ENCODE measurements at places on chromosomes 13 and 19.

GRCh38 chr19:54114340-54115108, 933 bp downstream of the TFPT start:
- DNase-seq: peak; percentile 83

DNA sequence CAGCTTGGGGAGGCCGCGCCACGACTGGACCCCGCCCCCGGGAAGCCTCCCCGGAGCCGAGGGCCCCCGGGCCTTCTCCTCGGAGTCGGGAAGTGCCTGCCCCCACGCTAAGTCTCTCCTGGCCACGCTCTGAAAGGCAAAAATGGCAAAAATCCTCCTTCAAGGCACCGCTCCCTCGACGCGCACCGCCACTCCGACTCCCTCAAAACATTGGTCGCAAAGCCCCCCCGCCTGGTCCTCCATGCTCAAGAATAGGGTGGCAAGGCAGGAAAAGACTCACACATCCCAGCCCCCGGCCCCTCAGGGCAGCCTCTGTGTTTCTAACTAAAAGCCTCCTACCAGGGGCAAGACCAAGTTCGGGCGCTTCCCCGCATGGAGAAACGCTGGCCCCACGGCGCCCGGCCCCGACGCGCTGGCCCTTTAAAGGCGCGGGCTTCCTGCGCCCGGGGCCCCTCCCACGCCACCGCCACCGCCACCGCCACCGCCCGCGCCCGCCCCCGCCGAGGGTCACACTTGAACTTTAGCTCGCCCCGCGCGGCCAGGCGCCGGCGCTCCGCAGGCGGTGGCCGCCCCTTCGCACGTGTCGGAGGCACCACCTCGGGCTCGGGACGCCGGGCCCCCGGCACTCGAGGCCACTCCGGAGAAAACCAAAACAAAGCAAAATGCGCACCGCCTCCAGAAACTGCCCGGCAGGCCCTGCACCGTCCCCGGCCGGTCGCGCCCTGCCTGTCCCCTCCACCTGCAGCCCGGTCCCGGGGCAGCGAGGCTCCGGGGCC, 1.9 kb downstream of the FOXO1 start:
- DNase-seq: peak; percentile 51

DNA sequence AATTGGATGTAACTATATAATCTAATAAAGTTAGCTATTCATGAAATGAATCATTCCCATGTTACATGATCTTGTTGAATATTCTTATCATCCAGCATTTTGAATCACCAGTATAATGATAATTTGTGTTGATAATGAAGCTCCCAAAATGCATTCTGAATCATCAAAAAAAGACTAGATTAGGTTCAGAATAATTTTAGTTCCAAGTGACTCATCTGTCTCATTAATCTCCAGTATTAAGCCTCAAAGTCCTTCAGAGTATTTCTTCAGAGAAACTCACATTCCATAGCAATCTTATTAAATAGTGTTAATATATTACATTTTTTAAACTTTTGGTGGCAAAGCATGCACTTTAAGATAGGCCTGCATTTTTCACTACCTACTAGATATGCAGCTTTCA, 207.5 kb downstream of the SLITRK5 start:
- no peak for DNase-seq

DNA sequence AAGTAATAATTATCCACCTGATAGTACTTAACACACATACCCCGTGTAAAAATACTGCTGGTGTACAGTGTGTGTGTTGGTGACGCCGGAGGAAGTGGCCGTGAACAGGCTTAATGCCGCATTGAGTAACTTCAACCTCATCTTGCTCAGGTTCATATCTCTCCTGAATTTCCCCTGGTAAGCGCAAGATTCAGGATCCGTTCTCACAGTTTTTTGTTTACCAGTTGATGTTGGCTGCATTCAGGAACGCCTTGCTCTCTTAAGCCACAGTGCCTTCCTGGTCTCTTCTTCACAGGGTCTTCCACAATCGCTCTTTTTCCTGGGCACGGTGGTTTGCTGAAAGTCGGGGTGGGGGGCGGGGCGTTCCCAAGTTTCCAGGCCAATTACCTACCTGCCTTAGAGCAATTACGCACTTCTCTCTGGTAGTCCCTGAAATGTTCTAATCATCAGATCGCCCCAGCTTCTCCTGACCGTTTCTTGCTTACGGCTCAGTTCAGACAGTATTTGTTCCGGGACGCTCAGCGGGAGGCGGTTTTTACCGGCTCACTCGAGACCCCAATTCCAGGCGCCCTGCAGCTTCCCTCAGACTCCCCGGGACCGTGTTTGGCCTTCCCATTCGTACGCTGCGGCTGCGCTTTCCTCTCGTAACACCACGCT, 706 bp upstream of the DNAJC3 start:
- peak; percentile 66 for DNase-seq

DNA sequence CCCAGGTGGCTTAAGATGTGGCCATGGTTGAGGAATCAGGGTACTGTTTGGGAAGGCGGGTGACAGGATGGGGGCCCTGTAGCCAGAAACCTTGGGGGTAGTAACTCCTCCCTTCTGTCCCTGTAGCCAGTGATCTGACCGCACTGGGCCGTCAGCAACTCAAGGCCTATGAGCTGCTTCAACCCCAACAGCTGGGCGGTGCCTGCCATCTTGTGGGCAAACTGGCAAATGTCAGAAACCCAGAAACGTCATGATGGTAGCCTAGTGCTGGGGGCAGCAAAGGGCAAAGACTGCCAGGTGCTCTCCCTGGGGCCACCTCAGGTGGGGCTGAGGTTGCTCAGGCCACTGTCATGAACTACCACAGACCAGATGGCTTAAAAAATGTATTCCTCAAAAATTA, 3.5 kb downstream of the COPE start:
- peak; percentile 81 for DNase-seq
